GM12865 (cell line): ENCODE measurements at places on chromosomes 3 and 15.

- DNase-seq = no peak
Observed at GRCh38 chr3:37670961-37671483, 190.7 kb upstream of the CTDSPL start.

GRCh38 chr3:71185733-71186455 lies 397.6 kb downstream of the FOXP1 start:
- no peak for DNase-seq

GRCh38 chr3:35900079-35900478 lies 260.8 kb downstream of the ARPP21 start:
- DNase-seq = no peak

DNA sequence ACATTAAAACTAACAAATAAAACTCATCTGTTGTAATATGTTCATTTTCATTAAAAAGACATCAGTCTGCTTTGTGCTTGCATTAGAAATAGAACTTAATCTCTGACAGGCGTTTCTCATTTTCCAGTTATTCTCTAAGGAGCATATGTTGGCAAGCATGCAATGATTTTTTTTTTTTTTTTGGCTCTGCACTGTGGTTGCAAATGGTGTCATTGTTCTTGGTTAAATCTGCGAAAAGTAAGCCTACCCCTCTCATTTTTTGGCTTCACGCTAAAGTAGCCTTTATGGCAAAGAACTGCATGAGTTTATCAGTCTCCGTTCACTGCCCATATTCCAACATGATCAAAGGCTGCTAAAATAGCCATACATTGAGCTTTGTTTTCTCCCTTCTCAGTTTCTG lies 403.2 kb downstream of the MECOM start:
- DNase-seq = no peak

DNA sequence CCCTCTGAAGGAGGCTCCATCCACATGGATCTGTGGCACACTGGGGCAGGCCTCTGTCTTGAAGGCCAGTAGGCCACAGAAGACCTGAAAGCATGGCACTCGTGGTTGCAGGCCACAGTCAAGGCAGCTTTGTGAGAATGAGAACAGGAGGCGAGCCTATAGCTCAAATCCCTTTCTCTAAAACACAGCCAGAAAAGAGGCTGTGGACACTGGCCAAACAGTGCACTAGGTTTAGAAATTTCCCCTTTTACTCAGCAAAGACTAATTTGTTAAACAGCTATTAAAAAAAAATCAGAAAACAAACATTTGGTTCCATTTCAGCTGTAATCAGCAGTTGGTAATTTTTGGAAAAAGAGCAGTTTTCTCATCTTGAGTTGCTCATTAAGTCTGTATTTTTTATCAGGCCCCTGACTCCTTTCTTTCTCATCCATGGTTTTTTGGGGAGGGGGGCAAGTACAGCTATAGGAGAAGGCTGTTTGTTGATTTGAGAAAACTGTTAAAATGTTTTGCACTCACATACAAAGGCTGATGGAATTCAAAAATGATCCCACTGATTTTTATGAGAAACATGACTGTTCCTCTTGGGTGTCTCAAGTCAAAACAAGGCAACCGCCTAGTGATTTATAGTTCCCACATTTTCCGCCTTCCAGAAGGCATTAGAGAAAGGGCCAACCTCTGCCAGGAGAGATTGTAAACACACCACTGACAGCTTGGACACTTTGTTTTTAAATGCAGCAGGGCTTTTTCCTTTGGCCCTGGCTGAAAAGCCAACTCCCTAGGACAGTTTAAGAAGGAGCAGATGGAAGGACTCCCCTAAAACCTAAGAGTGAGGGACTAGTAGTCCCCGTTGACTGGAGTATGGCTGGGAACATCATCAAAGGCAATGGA lies 28.1 kb downstream of the PARP16 start:
- DNase-seq = no peak

DNA sequence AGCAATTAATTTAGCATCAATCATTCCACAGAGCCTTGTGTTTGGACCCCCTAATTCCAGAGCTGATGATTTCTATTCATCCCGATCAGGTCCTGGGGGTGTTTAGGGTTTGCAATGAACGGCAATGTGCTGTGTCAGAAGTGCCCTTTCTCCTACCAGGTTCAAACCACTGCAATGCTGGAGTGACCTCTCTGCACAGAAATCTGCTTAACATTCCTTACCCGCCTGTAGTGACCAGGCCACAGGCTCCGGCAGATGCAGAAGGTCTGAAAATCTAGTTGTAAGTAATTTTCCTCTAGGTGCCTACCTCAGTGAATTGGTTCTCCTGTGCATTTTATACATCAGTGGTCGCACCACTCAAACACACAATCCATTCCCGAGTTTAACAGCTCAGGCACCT lies 725.3 kb upstream of the CFAP20DC start:
- DNase-seq = no peak

DNA sequence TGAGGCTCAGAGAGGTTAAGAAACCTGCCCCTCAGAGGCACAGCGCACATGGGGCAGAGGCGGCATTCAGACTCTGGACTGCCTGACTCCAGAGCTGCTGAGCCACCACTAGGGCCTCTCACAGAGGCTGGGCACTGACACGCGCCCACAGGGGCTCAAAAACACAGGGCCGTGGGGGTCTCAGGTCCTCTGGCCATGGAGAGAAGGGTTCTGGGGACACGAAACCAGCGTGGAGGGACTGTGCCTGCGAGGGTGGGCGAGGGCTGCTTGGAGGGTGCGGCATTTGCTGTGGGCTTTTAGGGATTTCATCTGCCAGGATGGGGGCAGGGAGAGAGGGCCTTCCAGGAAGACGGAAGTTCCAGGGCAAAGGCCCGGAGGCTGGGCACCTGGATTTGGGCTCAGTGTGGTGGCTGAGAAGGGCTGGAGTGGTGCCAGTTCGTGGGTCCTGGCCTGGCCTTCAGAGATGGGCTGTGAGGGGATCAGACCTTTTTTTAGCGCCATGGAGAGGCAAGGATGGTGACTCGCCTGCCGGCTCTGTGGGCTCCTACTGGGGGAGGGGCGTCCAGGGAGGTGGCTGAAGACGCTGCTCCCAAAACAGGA lies 69.6 kb downstream of the EFCAB12 start:
- DNase-seq = no peak

- no peak for DNase-seq
Observed at GRCh38 chr3:171354049-171354705, 106.0 kb downstream of the TNIK start.

DNA sequence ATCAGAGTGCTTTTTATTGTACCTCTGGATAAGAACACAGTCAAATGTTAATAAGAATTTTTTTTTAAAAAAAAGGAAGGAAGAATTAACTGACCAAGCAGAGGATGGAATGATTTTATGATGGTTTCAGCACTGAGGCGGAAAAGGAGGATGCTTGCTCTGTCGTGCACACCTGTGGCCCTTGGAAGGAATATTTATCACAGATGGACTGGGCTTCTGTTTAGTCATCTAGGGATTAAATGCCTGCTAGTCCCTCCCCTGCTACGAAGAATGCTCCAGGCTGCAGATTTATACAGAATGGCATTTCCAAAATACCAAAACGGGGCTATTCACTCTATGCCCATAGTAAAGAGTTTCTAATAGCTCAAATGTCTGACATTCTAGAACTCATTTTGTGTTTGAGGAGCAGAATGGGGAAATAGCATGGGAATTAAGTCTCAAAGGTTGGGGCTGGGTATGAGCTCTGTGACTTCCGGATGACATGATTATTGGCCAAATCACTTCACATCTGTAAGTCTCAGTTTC lies 92.8 kb upstream of the BCL6 start:
- DNase-seq = no peak

DNA sequence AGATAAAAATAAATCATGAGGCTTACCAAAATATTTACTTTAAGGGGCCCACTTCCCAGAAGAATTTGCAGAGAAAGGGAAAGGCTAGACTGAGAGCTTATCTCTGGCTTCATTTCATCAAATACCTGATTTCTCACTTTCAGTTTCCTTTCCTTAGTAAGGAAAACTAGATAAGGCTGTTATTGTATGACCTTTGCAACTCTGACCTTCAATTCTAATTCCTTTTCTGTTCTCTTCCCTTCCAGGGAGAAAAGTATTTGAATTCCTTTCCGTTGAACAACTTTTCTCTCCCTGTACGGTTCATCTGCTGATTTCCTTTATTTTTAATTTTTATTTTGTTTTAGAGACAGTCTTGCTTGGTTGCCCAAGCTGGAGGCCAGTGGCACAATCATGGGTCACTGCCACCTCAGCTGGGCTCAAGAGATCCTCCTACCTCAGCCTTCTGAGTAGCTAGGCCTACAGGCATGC lies 7.1 kb upstream of the PXK start:
- no peak for DNase-seq

GRCh38 chr3:129161860-129162271 lies 1.0 kb upstream of the ISY1 start:
- DNase-seq = peak; percentile 40

- DNase-seq = no peak
Observed at GRCh38 chr3:149199474-149199873, 22.2 kb downstream of the CP start.

DNA sequence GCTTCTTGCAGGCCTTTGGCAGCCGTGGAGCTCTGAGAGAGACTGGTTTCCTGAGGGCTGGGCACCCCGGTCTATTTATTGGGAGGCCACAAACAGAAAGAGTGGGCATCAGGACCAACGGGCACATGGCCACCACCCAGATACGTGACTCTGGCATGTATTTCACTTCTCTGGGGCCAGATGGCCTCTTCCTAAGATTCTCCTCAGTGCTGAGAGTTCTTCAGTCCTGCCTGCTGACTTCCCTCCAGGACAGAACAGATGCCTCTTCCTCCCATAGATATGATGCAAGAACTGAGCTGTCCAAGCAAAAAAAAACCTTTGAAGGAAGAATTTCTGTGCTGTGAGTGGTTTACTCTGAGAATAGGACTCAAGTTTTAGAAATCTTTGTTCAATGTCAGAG lies 107.7 kb downstream of the IGF2BP2 start:
- no peak for DNase-seq

GRCh38 chr3:123668906-123669305 lies 84.1 kb upstream of the HACD2 start:
- no peak for DNase-seq

DNA sequence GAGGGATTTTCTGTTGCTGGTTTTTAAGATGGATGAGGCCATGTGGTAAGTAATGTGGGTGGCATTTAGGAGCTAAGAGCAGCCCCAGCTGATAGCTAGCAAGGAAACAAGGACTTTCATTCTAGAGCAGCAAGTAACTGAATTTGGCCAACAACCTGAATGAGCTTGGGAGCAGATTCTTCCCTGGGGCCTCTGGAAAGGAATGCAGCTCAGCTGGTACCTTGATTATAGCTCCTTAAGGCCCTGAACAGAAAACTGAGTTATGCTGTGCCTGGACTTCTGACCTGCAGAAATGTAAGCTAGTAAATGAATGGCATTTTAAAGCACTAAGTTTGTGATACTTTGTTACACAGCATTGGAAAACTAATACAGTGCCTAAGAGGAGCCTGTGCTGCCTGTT lies 565.5 kb downstream of the PDCD6IP start:
- no peak for DNase-seq

GRCh38 chr3:147431751-147432150 lies 22.6 kb downstream of the ZIC1 start:
- DNase-seq = no peak

GRCh38 chr3:24197809-24198208 lies 252.7 kb downstream of the NR1D2 start:
- no peak for DNase-seq

DNA sequence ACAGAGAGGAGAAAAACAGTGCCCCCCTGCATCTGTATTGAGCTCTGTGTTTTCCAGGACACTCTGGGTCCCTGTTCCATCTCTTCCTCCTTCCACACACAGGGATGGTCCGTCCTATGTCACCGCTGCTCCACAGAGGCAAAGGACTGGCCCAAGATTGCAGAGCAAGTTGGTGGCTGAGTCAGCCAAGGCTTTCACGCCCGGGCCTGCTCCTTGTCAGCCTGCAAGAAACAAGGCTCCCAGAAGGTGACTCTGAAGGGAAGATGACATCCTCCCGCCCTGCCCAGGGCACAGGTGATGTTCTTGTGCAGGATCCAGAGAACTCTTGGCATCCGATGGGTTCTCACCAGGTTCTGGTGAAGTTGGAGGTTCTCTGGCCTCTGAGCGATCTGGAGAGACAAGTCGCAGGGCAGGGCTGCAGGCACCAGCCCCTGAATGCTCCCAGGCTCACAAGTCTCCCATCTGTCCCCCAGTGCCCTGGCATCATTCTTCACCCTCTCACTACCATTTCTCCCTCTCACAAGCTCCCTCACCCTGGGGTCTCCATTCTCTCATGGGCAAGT lies 138.6 kb downstream of the MEGF11 start:
- DNase-seq = no peak

DNA sequence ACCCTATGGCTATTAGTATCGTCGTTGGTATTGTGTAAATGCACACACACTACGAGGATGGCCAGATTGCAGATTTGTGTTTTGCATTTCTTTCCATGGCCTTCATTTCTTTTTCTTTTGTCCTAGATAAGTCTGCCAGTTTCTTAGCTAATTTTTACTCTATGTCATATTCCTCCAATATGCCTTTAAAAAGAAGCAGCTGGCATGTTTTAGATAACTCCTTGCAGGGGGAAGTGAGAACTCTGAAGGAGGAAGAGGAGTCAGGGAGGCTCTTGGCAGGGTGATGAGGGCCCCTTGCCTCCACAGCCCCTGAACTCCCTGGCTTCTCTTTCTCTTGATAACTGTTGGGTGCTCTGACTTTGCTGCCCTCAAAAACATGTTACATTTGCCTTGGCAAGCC lies 244.0 kb downstream of the GABRG3 start:
- DNase-seq = no peak

- DNase-seq = no peak
Observed at GRCh38 chr15:58608129-58608590, 141.3 kb downstream of the ADAM10 start.
